ENCODE measurements at places on chromosomes 3 and 15. TPM values are rescaled to one million over a fixed set of nuclear protein-coding genes. Genes with fewer than 3 reads are reported as not detected.

TMCO5A gene
- not detected for total RNA-seq

EOMES gene
- not detected for total RNA-seq

DNA sequence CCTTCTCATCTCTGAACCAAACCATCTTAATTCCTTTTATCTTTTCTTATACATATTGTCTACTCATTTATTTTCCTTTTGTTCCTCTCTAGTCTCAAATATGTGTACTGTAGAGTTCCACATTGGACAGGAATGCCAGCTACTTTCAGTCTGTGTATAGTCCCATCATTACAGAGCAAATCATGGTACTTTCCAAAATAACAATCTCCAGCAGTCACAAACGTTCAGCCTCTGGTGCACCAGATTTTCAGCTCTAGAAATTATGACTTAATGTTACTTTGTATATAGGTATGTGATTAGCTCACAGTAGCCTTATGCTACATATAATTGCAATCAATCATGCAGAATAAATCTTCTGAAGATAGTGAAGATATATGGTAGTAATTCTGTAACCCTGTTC is 32.5 kb upstream of the TM4SF4 start:
- DNase-seq = no peak

DNA sequence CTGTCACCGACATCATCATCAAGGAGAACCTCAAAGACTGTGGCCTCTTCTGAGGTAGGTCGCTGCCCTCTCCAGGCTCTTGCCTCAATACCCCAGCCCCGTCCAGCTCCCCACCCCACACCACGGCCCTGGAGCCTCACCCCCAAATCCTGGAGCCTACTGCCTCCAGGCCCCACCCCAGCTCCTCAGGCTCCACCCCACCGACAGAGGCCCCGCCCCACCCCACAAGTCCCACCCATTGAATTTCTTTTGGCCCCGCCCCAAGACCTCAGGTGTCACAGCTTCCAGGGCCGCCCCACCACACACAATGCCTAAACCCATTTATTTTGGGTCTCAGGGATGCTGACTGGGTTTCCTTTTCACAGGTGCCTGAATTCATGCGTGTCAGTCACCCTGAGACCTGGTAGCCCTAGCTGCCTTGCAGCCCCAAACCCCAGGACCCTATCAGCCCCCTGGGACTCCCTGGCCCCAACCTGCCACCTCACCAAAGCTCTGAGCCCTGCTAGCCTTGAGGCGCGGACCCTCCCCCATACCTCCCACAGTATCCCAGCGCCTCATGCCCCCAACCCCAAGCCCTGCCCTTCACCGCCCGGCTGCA is 3.6 kb downstream of the GNAT1 start:
- no peak for DNase-seq

GRCh38 chr15:45668386-45668785 is 33.6 kb downstream of the SQOR start:
- no peak for DNase-seq

DNA sequence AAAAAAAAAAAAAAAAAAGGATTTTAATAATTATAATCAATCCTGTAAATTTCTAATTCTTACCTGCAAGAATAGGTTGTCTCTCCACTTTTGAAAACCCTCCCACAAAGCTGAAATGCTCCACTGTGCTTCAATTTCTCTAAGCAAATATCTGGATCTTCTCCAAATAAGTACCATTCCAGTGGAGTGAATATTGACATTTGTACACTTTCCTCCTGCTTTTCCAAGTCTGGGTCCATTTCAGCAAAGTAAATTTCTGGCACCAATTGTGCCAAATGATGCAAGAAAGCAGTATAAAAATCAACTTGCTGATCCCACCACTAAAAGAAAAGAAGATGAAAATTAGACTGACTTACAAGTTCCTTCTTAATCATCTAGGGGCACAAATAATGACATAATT is 19.9 kb downstream of the UBR1 start:
- no peak for DNase-seq
